ENCODE measurements at places on chromosomes 4 and X.

GRCh38 chr4:98609934-98610333 lies 48.5 kb downstream of the TSPAN5 start:
- no peak for DNase-seq

- no peak for DNase-seq
Measured at GRCh38 chr4:114021451-114021850, 42.0 kb upstream of the ARSJ start.

DNA sequence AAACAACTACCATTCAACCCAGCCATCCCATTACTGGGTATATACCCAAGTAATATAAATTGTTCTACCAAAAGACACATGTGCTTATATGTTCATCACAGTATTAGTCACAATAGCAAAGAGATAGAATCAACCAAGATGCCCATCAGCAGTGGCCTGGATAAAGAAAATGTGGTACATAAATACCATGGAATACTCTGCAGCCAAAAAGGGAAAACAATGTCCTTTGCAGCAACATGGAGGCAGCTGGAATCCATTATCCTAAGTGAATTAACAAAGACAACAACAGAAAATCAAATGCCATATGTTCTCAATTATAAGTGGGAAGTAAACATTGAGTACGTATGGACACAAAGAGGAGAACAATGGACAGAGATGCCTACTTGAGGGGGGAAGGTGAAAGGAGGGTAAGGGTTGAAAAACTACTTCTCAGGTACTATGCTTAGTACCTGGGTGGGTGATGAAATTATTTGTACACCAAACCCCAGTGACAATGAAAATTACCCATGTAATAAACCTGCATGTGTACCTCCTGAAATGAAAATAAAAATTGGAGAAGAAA lies 632.1 kb upstream of the AADAT start:
- DNase-seq: no peak

- DNase-seq: no peak
Measured at GRCh38 chrX:70405003-70405402, 18.1 kb upstream of the GDPD2 start.

DNA sequence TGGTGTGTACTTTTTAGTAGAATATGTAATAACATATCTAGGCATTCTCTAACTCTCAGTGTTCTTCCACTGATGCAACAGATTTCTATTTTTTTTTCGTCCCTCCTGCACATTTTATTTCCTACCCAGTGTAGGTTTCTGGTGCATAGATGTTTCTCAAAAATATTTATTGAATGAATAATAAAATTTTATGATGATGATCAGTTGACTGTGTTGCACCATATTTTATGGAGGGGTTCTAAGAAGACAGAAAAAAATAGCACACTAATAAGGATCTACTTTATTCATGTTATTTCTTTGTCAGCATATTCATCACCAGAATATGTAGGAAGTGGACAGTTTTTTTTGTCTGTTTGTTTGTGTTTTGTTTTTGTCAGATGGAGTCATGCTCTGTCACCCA lies 2529.3 kb downstream of the ARAP2 start:
- no peak for DNase-seq

DNA sequence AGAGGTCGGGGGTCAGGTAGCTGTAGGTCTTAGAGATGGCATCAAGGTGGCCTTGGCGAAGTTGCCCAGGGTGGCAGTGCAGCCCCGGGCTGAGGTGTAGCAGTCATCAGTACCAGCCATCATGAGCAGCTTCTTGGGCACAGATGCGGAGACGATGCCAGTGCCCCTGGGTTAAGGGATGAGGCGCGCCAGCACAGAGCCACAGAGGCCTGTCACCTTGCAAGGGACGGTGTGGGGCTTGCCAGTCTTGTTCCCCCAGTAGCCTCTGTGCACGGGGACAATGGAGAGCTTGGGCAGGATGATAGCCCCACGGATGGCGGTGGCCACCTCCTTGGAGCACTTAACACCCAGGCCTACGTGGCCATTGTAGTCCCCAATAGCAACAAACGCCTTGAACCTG lies 750.7 kb upstream of the PABPC4L start:
- no peak for DNase-seq

DNA sequence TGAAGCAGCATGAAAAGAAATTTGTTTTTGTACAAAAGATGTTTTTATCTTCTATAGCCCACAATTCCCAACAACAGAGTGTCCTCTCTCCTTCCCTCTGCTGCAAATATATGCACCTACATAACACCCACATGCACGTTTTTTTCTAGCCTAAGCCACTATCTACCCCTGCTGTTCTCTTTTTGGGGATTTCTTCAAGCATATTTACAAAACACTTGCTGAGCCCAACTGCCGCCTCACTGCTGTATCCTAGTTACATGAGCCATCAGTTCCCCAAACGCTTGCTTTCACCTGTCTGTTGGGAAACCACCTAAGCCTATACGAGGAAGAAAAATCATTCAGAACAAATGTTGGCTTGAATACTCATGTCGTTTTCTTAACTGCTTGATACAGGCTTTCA lies 127.2 kb downstream of the CHRNA9 start:
- DNase-seq: no peak

GRCh38 chr4:186326391-186326790 lies 60.4 kb downstream of the F11 start:
- DNase-seq: no peak

- DNase-seq: peak; percentile 87
Measured at GRCh38 chr4:99473131-99473530, 37.7 kb upstream of the C4orf17 start.

DNA sequence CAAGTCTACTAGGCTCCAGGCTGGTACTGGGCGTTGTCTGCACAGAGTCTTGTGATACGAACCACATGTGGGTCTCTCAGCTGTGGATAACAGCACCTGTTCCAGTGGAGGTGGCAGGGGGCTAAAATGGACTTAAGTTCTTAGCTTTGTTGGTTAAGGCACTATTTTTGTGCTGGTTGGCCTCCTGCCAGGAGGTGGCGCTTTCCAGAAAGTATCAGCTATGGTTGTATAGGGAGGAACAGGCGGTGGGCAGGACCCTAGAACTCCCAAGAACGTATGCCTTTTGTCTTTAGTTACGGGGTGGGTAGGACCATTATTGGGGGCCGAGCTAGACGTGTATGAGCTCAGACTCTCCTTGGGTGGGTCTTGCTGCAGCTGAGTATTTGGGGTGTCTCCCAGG lies 1138.4 kb downstream of the PCDH19 start:
- DNase-seq: no peak

DNA sequence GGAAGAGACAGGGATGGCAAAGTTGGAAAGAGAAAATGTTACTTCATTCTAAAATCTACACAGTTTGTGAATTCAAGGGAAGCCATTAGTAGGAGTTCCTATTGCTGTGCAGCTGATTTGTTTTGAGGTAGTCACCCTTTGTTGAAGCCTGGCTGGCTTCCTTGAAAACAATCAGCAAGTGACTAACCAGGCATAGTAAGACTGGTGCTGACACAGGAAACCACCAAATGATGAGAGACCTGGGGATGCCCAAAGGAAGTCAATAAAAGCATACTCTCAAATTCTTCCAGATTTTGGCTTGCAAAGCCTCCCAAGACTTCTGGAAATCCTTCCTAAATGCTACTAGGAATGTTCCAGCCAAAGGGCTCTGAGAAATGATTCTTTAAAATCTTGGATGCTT lies 23.9 kb upstream of the PRDM8 start:
- peak; percentile 75 for DNase-seq

DNA sequence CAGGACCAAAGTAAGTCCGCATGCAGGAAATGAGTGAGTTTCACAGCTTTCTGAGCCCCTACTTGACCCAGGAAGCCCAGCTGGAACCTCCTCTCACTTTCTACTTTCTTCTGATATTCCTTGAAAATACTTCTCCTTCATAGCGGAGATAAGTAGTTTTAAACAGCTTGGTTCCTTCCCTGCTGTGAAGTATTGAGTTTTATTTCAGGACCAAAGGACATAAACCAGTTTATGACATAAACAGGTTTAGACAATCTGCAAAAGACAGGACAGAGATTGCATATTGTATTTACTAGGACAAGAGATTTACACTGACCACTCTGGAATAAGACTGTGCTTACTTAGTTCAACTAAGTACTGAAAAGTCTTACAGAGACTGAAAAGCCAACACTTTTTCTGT lies 54.8 kb downstream of the PAGE2 start:
- no peak for DNase-seq

- DNase-seq: peak; percentile 60
Measured at GRCh38 chr4:65845199-65845773, 175.0 kb upstream of the EPHA5 start.

GRCh38 chrX:13933352-13933751 lies 96.3 kb downstream of the GEMIN8 start:
- no peak for DNase-seq

- peak; percentile 14 for DNase-seq
Measured at GRCh38 chrX:70478526-70479245, 34.1 kb downstream of the DLG3 start.

- no peak for DNase-seq
Measured at GRCh38 chr4:68906780-68907137, 44.8 kb downstream of the UGT2A3 start.

DNA sequence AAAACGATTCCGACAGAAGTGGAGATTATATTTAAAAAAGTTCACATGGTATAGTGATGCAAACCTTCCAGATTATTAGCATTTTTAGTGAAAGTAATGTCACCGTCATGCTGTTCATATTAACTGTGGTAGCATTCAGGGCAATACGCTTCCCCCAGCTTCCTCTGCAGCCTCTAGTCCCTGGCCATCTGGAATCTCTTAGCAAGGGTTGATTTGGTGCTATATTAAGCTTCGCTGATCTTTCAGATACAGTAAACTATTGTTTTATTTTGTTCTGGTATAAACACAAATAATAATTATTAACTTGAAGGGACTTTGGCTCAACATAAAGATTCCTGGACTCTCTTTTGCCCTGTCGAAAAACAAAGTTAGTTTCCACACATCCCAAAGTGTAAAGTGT lies 1080.5 kb upstream of the TENM3 start:
- DNase-seq: no peak

DNA sequence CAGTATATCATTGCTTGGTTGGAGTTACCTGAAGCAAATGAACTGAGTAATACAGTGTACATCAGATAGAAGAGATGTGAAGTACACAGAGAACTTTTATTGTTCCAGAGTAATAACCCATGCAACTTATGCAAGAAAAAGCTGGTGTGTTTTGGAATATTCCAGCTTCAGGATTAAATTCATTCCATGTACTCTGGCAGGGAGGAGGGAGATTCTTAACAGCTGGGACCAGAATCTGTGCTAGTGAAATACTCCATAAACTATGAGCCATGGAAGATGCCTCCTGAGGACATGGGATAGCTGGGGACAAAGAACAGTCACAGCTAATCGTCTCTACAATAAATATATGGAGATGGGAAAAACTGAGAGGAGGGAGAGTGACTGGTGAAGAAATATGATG lies 101.6 kb upstream of the OTUD4 start:
- DNase-seq: no peak

DNA sequence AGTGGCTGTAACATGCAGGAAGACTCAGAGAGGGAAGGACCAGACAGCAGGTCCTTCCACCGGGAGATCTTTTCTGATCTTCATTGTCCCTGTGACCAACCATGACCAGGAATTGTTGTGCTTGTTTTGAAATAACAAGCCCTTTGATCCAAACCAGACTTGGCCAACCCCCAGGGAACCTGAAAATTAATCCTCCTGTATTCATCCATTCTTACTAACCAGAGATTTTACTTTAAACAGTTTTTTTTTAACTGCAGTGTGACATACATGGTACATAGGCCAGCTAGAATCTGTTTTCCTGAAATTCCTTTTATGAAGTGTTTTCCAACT lies 4.0 kb downstream of the WFS1 start:
- no peak for DNase-seq

DNA sequence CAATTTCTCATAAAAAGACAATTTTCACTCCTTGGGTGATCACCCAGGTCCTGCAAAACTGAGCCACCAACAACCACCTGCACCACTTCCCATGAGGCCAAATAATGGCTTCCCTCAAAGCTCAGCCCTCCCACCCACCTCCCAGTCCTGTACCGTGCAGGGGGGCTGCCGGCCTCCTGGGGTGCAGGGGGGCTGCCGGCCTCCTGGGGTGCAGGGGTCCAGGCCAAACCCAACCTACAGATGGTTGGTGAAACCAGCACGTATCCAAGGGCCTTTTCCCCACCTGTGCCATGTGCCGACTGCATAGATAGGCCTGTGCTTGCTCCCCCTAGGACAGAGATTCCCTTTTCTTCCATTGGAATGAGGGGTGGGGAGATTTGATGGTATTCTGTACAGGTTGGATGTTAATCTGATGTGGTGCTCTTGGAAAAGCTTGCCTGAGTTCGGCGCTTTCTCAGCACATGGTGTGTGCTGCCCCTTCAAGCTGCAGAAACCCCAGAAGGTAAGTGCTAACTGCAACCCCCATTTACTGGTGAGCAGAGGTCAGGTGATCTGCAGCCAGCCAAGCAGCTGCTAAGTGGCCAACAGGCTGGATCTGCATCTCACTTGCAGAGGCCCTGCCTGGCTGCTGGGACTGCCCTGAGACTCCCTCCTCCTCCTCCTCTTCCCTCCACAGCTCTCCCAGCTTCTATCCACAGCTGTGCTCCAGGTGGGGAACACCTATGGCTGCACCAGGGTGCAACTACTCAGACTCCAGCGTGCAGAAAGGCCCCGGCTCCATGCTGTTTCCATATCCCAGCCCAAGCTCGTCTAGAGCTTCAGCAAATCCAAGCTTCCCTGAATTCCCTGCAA lies 38.8 kb downstream of the FRG1 start:
- no peak for DNase-seq

- peak; percentile 61 for DNase-seq
Measured at GRCh38 chr4:56786955-56787354, 34.5 kb downstream of the SPINK2 start.

GRCh38 chr4:54228961-54229501 lies at the start of gene PDGFRA:
Gene PDGFRA, plus strand, starts transcription at chr4:54229293. Its CDS starts 29,476 bp downstream, at chr4:54258769.
- peak; percentile 66 for DNase-seq

DNA sequence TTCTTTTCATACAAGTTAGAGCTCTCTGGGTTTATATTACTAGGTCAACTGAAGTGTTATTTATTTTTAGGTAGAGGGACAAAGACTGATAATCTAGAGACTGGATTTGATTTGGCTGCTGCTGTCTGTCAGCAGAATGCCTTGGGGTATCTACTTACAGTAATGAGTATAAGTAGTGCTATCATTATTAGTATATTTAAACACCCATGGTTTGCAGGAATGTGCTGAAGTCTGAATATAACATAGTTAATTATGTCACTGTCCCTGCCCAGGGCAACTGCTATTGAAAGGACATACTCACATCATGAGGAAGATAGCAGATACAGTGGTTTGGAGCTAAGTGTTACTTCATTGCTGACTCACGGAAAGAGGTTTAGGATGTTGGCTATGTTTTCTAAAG lies 76.2 kb downstream of the PRRG1 start:
- DNase-seq: peak; percentile 1
